Sciatic nerve (tissue), 2 donors: ENCODE measurements at places on chromosomes 4 and X.

DNA sequence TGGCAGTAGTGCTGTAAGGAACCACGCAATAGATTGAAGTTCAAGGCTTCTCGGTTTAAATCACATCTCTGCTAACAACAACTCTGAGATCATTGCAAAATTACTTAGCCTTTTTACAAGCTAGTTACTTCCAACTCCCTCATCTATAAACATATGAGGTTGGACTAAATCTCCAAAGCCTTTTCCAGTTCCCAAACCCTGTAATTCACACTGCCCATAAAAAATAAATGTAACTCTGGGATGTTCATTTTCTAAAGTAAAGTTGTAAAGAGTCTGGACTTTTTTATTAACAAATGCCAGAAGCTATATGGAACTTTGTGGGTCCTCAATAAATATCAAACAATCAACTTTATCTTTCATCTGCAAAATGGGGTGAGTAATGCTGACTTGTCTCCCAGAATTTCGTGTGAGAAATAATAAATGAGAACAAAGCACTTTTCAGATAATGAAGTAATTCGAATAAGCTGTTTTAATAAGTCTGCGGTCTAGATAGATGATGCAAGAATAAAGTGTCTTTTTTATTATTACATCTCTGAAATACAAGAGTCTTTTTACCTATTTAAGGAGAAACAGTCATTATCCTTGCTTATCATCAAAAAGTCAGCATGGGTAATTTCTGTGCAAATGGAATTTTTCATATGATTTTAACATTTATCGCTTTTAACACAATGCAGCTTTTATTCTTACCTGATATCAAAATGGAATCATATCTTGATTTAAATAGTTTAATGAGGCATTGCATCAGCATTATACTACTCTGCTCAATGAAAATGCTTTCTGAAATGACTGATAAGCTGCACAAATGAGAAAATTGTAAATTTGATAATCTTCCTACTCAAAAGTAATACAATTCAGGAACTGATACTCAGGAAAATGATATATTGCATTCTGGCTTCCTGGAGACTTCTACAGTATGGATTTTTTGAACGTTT, 252.6 kb downstream of the BANK1 start:
- no peak for DNase-seq

- DNase-seq = no peak
These were observed 254.4 kb upstream of the CXXC4 start for GRCh38 chr4:104749062-104749461.

DNA sequence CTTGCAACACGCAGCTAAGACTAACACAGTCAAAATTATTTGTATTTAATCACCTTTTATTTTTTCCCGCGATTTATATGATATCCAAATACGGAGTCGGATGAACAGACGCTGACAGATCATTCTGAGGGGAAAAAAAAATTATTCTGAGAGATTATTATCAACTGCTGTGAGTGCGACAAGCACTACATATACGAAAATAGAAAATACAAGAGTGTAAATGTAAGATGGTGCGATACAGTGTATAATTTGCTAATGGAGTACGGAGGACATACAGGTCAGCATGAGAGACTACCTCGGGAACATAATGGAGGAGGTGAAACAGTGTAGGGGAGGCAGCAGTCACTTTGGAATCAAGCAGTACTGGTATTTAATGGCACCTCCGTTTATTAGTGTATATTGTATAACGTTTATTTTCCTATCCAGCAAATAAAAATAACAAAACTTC, 2.8 kb upstream of the LIN54 start:
- DNase-seq = no peak

GRCh38 chr4:38562751-38563198, 101.2 kb upstream of the KLF3 start:
- no peak for DNase-seq

- no peak for DNase-seq
These were observed 16.8 kb downstream of the BTC start for GRCh38 chr4:74777531-74777930.

GRCh38 chrX:130120321-130120731, 10.0 kb upstream of the ELF4 start:
- no peak for DNase-seq

GRCh38 chrX:46547857-46548256, 2.6 kb upstream of the ZNF674 start:
- no peak for DNase-seq

GRCh38 chr4:125104616-125105015, 210.1 kb upstream of the FAT4 start:
- no peak for DNase-seq

- no peak for DNase-seq
These were observed 36.7 kb upstream of the PAGE4 start for GRCh38 chrX:49792376-49792775.

GRCh38 chr4:79576429-79576753, 168.4 kb upstream of the GK2 start:
- no peak for DNase-seq

DNA sequence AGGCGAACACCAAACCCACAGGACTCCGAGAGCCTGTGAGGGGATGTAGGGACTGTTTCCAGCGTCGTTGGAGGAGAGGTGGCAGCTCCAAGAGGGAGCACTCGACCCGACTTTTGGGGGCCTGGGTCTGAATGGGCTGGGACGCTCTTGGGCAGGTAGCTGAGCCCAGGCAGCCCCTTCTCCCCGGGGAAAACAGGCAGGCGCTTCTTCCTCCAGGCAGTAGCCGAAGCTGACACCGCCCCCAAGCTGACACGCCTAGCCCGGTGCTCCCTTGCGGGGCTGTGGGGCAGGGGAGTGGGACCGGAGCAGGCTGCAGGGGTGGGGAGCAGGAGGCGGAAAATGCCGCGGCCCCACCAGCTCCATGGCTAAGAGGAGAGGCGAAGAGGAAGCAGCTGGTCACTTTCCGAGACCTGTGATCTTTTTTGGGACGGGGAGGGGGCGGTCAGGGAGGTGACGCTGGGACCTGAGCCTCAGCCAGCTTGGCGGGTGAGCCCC, 4.2 kb downstream of the NKX1-1 start:
- DNase-seq = no peak

DNA sequence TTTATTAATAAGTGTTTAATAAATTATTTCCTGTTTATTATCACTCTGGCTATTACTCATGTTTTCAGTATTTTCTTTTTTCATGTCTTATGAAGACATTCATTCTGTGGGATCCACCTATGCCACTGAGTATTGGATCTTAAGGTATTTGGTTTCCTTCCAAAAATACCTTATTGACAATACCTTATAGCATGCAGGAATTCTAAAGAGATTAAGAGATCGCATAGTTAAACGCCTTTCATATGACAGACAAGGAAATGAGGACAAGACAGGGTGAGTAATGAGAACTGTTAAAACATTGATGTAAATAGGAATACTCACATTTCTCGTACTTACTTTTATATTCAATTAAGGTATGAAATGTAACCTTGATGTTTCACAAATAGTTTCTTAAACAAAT, 38.2 kb upstream of the TMPRSS11B start:
- no peak for DNase-seq

- no peak for DNase-seq
These were observed 4.5 kb downstream of the MSN start for GRCh38 chrX:65671966-65672365.

- peak; percentile 71 for DNase-seq
These were observed 737 bp downstream of the FGF2 start for GRCh38 chr4:122827258-122827878.

- no peak for DNase-seq
These were observed 95.2 kb downstream of the RPA4 start for GRCh38 chrX:96978906-96979305.

DNA sequence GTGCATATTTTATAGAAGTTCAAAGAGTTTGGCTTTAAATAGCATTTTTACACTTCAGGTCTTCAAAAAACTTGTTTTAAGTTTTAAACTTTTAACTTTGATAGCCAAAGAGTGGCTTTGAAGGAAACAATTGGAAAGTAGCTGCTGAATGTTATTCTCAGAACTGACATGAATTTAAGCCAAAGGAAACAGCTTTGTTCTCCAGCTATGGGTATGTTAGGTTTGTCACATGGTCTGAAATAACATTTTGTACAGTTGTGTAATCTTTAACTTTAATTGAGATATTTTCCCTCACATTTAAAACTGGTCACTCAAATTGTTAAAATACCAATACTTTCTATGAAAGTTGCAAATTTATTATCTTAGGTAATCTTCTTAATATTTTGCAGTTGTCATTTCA, 564.7 kb downstream of the IL15 start:
- no peak for DNase-seq

GRCh38 chr4:110055158-110055768, 142.6 kb downstream of the EGF start:
- no peak for DNase-seq

DNA sequence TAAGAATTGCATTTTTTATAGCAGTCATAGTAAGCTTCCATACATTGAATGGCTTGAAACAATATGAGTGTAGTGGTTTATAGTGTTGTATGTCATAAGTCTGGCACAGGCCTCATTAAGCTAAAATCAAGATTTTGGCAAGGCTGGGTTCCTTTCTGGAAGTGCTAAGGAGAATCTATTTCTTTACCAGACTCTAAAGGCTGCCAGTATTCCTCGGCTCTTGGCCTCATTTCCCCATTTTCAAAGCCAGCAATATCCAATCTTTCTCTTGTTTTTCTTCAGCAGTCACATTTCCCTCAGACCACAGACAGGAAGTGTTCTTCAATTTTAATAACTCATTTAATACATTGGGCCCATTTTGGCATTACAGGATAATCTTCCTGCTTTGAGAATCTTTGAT, 1155.5 kb upstream of the PABPC4L start:
- DNase-seq = no peak

- no peak for DNase-seq
These were observed 1.1 kb downstream of the TMEM131L start for GRCh38 chr4:153466949-153467896.

- DNase-seq = no peak
These were observed 45.2 kb upstream of the SLC39A8 start for GRCh38 chr4:102390438-102390837.

DNA sequence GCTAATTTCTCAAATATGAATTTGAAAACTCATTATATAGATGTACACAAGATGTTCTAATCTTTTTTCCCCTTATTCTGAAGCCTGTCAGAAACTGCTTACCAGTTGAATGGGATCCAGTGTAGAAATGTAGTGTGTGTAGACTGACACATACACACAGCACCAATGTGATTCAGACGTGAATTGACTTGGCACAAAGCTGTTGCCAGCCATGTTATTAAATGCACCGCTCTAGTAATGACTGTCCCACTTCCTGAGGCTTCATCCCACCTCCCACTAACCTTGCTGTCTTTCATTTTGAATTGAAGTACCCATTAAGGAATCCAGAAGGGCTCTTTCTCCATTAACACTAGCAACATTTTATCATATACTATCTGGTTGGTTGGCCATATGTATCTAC, 146.6 kb downstream of the PPA2 start:
- no peak for DNase-seq

- DNase-seq = no peak
These were observed 40.5 kb downstream of the SETD7 start for GRCh38 chr4:139515531-139515958.

DNA sequence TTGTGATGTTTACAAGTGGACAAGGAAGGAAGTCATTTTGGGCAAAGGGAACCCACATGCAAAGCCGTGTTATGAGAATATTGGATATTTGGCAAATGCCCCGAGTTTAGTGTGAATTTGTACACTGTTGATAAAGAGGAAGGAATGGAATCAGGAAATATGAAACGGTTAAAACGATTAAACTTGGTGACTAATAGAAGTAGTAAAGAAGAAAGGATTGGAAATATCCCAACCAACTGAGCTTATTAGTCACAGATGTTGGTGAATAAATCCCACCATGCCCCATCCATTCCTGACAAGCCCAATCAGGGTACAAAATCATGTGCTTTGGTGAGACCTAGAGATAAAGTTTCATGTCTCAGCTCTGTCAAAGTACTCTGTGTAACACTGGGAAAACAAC, 22.0 kb downstream of the ARHGAP24 start:
- no peak for DNase-seq

GRCh38 chr4:71261001-71261400, 77.8 kb upstream of the SLC4A4 start:
- no peak for DNase-seq

GRCh38 chrX:155662282-155662681, 49.5 kb upstream of the TMLHE start:
- DNase-seq = no peak

DNA sequence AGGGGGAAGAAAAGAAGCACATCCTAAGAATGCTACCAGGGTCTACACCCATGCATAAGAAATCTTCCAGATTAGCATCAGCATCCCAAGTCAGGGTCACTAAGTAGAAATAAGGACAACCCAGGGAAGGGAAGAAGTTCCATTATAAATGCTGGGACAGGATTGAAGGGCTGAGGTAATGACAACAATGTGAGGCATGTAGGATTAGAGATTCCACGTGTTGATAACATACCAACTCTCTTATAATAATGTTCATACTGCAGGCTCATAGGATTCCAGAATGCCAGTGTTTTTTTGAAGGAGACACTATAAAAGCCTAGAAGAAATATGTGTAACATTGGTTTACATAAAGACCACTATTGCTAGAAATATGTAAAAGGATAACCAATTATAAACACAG, 201.2 kb downstream of the MID1IP1 start:
- DNase-seq = no peak

DNA sequence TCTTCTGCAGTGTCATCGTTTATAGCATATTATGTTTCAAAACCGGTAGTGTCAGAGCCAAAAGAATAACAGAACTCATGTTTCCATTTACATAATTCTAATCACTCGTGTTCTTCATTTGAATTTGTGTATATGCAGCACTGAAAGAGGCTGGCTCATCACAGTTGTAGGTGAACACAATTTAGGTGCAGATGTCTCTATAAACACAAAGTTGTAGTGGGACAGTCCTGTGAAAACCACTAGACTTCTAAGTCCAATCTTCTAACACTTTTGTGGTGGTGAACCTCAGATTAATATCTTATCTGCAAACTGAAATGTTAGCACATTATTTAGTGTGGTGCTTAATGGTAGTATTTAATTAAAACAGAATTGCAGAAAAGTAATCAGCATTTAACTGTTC, 872.4 kb downstream of the C4orf33 start:
- no peak for DNase-seq

GRCh38 chrX:19697416-19697815, 182.1 kb upstream of the MAP3K15 start:
- DNase-seq = no peak

DNA sequence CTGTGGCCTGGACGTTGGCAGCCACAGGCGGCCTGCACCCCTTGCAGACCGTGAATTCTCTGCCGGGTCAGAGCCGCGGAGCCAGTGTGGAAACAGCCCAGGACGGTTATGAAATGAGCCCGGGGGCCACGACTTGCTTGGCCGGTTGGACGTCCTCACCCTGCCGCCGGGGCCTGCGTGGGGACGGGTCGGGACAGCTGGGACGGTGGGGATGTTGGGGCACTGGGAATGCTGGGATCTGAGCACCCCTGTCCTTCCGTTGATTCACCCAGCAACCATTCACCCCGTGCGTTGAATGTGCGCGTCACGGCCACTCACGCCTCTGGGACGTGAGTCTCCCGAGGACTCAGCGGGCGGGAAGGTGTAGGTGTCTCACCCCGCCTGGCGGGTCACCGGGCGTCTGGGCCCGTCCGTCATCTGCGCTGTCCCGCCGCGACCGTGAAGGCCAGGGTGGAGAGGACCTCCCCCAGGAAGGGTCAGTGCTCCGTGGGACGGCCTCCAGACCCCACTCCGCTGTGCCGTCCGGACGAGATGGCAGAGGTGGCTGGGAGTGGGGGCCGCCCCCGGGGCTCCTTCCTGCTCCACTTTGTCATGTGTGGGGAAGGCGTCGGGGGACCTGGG, 4.5 kb upstream of the PLCXD1 start:
- peak; percentile 65 for DNase-seq

- DNase-seq = no peak
These were observed 145.5 kb upstream of the PDHA2 start for GRCh38 chr4:95694411-95694810.
